ENCODE measurements at places on chromosomes 5 and 9. TPM values are rescaled to one million over a fixed set of nuclear protein-coding genes. Genes with fewer than 3 reads are reported as not detected.

GRCh38 chr5:96083361-96083881, 121.8 kb upstream of the ELL2 start:
- DNase-seq: peak; percentile 23

GRCh38 chr9:19947996-19948395, 159.2 kb upstream of the SLC24A2 start:
- no peak for DNase-seq

MRNIP gene
- polyA plus RNA-seq: 31.0 TPM

DNA sequence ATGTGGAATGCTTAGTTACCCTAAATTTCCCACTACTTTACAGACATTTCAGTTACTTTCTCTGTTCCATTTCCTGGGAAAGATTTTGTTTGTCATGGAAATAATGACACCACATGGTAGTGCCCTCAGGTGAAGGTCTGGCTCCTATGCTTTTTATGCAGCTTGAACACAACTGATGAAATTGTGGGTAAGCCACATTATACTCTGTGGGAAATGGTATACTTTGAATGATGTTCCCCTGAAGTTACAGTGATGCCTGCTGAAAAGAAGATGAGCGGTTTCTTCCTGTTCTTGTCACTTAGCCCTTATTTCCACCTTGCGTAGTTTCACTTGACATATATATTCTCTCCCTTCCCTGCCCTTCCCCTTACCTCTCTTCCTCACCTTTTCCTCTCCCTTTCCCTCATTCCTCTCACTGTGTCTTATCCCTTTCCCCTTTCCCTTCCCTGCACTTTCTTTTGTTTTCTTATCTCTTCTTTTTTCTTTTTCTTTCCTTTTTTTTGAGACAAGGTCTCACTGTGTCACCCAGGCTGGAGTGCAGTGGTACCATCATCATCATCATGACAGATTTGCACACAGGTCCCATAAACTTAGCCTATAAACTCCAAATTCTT, 280.8 kb upstream of the IL12B start:
- no peak for DNase-seq

DNA sequence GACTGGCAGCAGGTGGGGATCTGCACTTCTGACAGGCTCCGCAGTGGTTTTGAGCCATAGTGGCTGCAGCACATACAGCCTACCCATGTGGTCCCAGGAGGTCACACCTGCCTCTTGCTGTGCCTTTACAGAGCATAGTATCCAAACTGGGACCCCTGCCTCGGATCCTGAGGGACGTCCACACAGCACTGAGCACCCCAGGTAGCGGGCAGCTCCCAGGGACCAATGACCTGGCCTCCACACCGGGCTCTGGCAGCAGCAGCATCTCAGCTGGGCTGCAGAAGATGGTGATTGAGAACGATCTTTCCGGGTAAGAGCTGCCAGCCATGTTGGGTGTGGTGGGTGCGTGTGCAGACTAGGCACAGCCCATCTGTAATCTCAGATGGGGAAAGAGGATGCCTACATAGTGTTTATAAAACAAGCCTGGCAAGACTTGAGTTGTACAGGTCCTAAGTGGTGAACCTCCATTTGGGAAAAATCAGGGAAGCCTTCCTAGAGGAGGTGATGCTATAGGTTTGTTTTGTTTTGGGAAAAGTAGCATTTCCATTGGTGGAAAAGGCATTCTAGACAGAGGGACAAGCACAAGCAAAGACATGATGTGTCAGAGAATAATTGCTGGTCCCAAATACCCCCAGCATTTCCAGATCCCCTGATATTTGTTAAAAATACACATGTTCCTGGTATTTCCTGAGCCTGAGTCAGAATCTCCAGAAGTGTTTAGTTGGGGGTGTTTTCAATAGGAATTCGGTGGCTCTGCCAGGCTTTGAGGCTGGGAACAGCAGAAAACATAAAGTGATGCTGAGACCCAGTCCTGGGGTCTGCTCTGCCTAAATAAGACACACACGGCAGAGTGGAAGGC, 119.2 kb downstream of the DAB2IP start:
- no peak for DNase-seq

CAMK2A gene
- polyA plus RNA-seq: 5.1 TPM

DIAPH1 gene
- polyA plus RNA-seq: 69.8 TPM

MAP1B gene
- 23.3 TPM for polyA plus RNA-seq

DNA sequence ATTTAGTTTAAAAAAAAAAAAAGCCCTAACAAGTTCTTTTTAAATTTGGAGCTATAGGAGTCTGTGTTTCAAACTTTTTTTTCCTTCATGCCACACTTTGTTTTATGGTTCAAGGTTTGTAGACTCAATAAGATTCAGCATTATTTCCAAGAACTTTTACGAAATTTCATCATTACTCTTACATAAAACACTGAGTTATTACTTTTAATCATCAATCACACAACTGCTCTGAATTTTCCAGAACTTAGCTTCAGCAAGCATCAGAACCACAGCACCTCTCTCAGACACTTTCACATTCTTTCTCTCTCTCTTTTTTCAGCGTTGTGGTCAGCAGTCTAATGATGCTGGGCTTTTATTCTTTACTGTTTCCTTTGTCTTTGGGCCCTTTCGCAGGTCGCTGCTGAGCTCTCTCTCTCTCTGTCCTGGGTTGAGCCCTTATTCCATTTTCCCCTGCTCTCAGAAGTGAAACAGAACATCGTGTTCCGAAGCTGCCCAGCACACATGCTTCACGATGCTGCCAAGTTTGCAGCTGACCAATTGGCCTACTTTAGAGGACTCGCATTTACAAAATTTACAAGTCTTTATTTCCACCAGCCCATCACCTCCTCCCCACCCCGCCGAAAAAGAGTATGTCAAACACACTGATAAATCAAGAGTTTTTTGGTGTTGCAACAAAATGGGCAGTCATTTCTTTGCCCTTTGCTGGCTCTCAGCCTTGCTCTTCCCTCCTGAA, 44.6 kb upstream of the PIK3R1 start:
- no peak for DNase-seq

DNA sequence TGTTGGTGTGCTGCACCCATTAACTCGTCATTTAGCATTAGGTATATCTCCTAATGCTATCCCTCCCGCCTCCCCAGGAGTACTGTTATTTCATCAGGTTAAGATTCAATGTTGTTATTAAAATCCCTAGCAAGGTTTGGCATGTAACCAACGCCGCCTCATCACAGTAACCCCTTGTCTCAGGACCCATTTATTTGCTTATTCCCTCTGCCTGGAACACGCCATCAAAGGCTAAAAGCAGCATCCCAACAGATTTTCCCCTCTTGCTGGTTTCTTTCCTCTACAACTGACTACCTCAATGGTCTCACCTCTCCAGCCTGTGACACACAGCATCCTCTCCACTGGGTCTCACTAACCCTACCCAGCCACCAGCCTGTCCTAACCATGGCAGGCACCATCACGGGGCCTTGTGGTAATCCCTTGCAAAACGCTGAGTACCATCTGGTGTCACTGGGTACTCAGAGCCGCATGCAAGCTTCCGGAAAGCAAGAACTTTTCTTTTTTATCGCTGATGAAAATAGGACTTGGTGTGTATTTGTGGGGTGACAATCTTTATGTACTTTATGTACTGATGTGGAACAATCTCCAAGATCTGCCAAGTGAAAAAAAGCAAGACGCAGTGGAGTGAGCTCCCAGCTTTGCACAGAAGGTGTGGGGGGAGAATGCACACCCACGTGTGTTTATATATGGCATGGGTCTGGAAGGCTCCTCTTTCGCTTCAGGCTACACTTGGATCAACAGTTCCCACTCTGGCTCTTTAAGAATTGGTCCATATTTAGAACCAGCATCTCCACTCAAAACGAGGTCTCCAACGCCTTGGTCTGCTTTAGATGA, 6.1 kb downstream of the RPS14 start:
- DNase-seq: no peak

DNA sequence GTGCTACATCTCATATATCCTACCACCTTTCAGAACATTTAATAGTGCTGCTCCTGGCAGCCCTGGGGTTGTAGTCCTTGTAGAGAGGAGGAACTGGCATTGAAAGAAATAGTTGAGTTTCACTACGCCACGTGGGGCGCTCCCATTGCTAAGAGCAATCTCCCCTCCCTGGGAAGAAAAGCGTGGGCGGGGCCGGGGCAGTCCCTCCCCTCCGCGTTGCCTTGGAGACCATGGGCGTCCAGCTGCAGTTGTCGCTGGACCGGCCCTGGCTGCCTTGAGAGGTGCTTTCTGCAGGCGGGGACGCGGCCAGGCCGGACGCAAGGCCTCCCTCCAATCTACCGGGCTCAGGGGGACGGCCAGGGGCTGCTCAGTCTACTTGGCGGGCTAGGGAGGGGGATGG, 368 bp upstream of the CCDC180 start:
- DNase-seq: peak; percentile 73

DNA sequence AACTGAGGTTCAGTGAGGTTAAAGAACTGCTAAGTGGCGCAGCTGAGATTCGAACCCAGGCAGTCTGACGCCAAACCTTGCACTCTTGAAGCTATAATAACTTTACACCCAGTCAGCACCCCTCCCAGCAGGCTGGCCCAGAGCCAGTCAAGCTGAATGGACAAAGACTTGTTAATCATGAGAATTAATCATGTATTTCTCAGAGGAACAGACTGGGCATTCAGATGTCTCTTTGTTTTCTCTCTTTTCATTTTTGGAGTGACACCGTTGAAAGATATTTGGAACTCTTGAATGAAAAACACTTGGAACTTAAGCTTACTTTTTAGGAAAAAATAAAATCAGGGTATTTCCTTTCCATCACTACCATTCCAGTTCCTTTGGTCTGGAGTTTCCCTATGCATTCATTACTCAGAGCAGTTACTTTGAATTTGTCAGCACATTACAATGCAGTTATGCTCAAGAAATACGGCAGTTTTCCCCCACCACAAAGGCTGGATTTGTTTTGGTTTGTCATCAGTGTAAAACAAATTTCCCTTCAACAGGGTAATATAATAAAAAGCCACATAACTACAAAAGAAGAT, 22.6 kb upstream of the MAMDC2 start:
- DNase-seq: no peak

DNA sequence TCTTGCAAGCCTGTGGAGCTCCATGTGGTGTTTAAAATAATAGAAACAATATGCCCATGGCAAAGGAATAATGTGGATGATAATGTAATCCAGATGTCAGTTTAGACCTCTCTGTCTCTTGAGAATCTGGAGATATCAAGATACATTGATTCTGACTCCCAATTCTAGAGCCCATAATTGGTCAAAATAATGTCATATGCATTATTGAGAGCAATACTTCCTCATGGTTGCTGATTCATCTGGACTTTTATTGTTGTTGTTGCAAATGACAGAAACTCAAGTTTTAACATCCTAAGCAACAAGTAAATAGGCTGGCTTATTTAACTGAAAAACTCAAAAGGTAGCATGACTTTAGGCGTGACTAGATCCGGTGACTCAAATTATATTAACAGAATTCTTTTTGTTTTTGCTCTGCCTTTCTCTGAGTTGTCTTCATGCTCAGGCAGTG, 152.1 kb downstream of the PCSK1 start:
- no peak for DNase-seq

DNA sequence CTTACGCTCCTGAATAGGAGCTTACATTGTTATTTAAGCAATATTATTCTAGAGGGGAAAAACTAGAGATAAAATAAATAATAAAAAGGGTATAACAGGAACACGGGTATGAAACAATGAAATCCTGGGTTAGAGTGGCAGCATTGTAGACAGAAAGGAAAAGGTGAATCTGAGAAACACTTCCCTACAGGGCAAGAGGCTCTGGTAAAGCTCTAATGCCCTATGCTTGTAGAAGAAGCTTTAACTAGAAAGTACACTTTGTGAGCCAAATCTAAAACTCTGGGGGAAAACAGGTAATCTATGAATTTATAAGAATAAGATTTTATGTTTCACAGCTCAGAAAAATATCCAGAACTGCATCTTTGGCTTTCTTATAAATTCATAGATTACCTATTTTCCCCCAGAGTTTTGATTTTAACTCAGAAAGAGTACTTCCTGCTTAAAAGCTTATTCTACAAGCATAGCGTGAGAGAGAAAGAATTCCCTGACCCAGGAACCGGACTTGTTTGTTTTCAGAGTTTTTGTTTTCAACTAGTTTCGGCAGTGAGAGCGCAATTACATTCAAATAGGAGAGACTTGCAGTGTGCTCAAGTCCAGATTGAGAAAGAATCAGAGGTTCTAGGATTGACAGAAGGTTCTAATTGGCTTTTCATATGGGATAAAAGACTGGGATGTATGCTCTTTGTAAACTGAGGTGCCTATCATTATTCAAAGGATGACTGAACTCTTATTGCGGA, 651.0 kb upstream of the RORB start:
- DNase-seq: no peak

DNA sequence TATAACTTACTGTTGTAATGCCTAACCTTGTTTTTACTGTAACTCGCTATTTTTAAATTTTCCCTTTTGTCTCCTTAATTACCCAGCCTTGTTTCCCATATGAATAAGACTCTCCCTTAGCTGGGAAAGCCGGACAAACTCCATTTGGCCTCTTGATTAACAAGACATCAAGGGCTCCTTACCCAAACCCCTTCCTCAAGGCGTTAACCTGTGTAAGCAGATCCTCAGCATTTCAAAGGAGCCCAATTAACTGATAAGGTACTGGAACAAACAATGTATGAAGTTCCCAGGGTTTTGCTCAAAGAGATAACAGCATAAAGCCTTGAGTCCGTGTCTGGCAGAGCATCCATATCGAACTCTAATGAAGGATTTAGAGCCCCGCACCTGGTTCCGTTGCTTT, 66.0 kb upstream of the SIMC1 start:
- DNase-seq: no peak

PPP3R2 gene
- not detected for polyA plus RNA-seq

- DNase-seq: peak; percentile 48
Observed at GRCh38 chr9:2016408-2017330, 1.5 kb downstream of the SMARCA2 start.

F2RL2 gene
- polyA plus RNA-seq: 0.73 TPM

DNA sequence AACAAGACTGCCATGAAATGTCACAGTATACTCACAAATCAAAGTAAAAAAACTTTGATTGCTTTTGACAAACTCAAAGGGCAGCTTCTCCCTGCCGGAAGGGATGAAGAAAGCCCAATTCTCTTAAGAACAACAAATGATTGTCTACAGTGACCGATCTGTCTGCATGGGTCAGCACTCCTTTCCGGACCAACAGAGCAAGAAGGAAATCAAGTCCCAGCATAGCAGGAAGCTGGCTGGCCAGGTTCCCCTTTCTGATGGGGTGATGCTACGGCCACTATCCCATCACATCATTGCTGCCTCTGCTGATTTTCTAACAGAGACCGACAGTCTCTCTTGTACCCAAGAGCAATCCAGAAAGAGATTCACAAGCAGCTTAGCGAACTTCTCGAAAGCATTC, 692 bp downstream of the C1QTNF3 start:
- DNase-seq: peak; percentile 55

GRCh38 chr9:124216474-124217176, 41.1 kb upstream of the NEK6 start:
- no peak for DNase-seq
